Amniotic stem cell (primary cell): ENCODE measurements at places on chromosomes 5 and 9.

- no peak for DNase-seq
Observed at GRCh38 chr9:120513825-120514396, 66.1 kb downstream of the CDK5RAP2 start.

- no peak for DNase-seq
Observed at GRCh38 chr5:10592601-10593000, 28.7 kb downstream of the ANKRD33B start.

DNA sequence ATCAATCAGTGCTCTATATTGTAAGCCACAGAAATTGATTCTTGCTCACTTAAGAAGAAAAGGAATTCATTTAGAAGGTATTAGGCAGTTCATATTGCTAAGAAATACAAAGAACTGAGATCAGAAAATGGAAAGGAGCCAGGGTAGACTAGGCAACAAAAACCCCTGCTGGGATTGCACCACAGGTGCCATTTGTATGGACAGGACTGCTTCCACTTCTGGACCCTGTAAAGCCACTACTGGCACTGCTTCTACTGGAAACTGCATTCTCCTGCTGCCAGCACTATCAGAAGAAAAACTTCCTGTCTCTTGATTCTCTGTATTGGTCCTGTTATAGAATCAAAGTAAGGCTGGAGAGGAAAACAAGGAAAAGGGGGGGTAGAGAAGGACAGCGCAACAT, 45.9 kb downstream of the CERT1 start:
- no peak for DNase-seq

GRCh38 chr5:167440846-167441245, 850.6 kb upstream of the WWC1 start:
- no peak for DNase-seq

GRCh38 chr5:80745490-80745889, 90.7 kb upstream of the DHFR start:
- no peak for DNase-seq

GRCh38 chr5:123865641-123866040, 353.7 kb downstream of the CSNK1G3 start:
- no peak for DNase-seq
